BE2C (cell line): ENCODE measurements at places on chromosomes 7 and 10.

- DNase-seq, result no peak
Observed at GRCh38 chr7:107917763-107918651, 27.0 kb downstream of the DLD start.

DNA sequence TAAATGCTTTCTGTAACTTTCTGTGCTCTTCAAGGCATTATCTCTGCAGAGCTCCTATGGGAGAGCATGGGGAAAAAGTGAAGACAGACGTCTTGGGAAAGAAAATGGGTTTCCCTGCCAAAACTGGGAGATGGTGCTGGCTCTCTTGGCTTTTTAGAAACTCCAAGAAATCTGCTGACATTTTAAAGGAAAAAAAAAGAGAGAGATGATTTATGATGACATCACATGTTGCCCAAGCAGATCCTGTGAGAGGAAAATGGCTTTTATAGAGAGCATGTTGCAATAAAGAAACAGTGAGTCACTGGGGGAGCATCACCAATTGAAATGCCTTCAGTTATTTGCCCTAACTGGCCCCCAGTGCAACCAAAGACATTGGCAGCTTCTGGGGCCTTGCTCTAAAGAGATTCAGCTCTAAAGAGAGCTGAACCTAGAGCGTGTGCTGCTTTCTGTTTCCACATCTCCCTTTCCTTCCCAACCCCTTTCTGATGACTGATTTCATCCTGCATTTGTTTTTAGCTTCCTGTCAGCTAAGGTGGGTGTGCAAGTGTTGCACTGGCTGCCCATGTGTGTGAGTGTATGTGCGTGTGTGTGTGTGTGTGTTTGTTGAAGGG, 37.7 kb downstream of the LRMDA start:
- DNase-seq, result no peak

DNA sequence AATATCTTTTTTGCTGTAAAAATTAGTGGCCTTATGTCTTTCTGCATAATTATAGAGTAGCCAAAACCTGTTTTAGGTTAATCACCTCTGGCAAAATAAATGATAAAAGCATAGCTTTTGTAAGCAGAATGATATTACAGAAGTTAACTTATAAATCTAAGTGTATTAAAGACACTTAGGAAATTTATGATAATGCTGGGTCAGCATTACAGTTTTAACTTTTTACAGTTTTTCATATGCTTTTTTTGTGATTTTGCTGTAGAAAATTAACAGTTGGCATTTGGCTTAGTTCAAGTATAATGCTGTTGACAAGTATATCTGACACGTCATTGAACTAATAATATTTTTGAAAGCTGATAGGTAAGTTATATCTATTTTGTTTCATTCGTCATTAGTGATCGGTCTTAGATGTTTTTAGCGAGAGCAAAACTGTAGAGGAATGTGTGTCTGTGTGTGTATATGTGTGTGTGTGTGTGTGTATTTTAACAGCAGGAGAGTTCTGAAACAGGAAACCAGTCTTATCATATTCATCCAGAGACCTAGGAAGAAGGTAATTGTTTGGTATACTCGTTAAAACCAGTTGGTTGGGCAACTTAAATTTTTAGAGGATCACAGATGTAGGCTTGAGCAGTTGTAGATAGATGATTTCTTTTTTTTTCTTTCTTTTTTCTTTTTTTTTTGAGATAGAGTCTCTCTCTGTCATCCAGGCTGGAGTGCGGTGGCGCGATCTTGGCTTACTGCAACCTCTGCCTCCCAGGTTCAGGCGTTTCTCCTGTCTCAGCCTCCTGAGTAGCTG, 15.4 kb downstream of the PTEN start:
- DNase-seq, result no peak

- no peak for DNase-seq
Observed at GRCh38 chr7:101108330-101108857, 18.5 kb upstream of the SERPINE1 start.

GRCh38 chr10:82768040-82768439, 893.0 kb downstream of the NRG3 start:
- no peak for DNase-seq

DNA sequence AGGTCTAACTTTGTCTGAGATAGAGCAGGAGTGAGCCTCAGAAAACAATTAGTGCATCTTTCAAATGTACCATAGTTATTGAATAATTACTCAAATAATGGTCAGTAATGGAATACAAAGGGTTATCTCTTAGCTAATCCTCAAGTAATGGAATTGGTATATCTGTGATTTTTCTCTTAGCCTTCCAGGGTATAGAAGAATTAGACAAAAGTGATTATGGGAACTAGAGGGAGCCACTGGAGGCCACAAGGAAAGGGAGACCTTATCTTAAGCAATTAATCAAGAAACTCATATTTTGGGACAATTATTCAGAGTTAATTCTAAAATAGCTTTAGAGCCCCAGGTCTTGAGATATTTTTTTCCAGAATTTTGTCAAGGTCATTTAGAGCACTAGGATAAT, 110.0 kb upstream of the GATA3 start:
- no peak for DNase-seq

DNA sequence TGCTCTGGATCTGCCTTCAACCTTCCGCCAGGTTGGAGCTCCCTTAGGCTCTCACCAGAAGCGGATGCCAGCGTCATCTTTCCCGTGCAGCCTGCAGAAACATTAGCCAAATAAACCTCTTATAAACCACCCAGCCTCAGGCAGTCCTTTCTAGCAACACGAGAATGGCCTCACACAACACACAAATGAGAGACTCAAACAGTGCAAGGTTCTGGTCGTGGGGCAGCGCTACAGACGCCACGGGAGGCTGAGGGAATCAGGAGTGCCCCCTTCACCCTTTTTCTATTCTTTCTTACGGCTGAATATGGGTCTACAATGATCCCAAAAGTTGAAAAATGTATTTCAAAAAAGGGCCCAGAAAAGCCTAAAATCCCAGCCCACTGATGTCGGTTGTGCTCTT, 96.4 kb downstream of the FOXL3 start:
- DNase-seq, result no peak

DNA sequence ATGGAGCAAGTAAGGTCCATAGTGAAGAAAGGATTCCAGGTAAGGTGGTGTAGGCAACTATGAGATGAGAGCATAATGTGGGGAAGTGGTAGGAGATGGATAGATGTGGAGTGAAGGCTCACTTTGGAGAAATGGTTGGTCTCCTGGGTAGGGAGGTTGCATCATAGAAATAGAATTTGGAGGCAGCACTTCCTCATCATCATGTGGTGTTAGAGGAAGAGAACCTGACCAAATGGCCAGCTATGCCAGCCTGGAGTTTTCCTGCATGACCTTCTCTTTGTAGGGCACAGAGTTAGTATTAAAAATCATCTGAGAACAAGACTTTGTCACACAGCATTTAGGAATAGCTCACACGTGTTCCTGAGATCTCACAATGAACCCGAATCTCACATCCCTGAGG, 126.7 kb upstream of the CXCL12 start:
- DNase-seq, result no peak

- no peak for DNase-seq
Observed at GRCh38 chr10:61153771-61154170, 209.8 kb upstream of the RHOBTB1 start.

GRCh38 chr10:47158116-47159071, 141.6 kb upstream of the GDF10 start:
- no peak for DNase-seq

GRCh38 chr7:17234398-17235031, 63.9 kb upstream of the AHR start:
- DNase-seq, result no peak

DNA sequence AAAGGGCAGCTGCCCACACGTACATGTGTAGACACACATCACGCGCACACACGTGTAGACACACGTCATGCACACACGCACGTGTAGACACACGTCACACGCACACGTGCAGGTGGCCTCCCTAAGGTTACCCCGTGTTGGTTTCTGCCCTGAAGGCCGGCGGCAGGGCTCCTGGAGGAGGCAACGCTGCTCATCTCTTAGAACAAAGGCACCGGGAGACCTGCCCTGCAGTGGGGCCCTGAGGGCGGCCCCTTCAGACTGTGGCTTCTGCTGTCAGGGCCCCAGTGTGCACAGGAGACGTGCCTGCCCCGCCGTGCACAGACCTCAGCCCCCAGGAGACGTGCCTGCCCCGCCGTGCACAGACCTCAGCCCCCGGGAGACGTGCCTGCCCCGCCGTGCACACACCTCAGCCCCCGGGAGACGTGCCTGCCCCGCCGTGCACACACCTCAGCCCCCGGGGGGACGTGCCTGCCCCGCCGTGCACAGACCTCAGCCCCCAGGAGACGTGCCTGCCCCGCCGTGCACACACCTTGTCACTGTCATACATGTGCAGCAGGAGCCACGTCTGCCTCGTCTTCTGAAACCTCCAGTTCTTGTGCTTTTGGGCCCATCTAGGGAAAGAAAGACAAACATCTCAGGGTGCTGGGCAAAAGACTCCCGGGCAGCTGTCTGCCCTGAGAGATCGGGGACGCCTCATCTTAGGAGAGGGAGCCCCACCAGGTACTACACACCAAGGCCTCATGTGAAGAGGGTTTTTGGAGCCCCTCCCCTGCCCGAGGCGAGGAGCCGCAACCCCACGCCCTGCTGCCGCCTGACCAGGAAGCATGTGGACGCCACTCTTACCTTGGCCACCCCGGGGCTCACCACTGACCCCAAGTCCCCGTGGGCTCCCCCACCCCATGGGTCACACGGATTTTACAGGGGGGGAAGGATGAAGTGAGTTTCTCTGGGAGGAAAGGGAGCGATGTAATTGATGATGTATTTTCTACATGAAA, 17.3 kb downstream of the CYP2W1 start:
- no peak for DNase-seq

DNA sequence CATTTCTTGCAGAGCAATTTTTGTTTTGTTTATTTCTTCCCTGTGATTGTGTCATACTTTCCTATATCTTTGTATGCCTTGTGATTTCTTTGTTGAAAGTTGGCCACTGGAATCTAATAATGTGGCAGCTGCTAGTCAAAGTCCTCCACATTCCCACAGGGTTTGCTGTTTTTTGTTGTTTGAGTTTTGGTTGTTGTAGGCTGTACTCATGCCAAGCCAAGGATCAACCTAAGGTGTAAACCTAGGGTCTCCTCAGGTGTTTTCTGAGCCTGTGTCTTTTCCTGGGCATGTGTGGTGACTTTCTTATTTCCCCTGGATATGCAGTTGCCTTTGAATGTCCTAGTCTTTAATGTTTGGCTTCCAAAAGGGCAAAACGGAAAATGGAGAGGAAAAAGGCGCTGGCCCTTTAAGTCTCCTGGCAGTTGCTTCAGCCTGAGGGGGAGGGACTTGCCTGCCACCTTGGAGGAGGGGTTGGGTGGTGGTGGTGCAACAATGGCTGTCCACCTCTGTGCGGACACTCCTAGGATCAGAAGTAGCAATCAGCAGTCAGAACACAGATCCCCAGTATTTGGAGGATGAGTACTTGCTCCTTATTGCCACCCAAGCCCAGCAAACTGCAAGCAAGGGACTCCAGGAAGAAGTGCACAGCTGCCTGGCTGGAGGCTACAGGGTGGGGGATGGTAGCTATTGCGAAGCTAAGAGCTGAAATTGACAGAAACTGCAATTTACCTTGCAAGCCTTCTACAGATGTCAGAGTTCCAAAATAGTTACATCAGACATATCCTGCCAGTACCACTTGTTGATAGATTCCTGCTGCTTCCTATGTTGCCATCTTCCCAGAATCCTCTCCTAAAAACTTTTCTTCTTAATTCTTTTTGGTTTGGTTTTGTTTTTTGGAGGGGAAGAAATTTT, 5.6 kb upstream of the ZNF518A start:
- DNase-seq, result no peak

DNA sequence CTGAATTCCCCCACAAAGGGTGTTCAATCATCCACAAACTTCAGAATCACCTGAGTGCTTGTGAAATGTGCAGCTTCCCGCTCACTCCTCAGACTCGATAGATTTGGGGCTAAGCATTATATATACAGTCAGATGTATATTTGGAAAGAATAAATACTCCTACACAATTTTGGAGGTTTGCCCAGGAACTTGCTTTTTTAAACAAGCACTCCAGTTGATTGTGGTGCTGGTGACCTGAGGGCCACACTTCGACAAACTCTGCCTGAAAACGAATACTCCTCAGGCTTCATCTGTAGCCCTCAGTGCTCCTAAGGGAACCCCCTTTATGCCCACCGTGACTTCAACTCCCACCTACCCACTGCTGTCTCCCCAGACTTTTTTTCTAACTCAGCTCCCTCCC, 211.6 kb downstream of the INHBA start:
- no peak for DNase-seq

GRCh38 chr10:122130474-122131110, 140.5 kb upstream of the BTBD16 start:
- no peak for DNase-seq

DNA sequence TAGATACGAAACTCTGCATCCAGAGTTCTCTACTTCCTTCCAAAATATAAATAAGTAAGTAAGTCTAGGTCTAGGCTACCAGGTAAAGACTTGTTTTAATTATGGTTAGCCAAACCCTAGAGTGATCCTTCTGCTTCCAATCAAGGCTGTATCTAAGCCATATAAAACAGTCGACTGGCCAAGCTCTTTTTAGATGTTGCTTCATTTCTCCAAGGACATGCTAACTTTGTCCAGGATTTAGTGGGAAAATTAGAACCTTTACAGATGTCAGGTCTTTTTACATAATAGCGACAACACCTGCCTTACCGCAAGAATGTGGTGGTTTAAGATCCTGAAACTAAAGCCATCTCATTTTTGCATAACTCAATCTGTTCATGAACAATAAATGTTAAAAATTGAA, 156.8 kb downstream of the NXPH1 start:
- no peak for DNase-seq

- peak; percentile 52 for DNase-seq
Observed at GRCh38 chr7:139687980-139688632, 89.7 kb downstream of the HIPK2 start.

GRCh38 chr7:130893441-130893894, 159.5 kb upstream of the KLF14 start:
- DNase-seq, result no peak

DNA sequence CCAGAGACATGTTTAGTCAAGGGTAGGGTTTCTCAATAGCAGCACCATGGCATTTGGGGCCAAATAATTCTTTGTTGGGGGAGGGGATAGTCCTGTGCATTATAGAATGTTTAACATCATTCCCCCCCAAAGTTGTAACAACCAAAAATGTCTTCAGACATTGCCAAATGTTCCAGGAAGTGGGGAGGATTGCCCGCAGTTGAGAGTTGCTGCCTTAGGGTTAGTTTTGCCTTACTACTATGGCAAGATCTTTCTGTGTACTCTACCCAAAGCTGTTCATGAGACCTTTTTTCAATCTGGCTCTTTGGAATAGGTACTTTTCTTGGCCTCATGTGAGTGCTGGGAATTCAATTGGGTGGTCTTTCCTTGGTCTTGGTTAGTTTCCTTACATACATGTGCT, 34.1 kb downstream of the SAMD8 start:
- no peak for DNase-seq
